ENCODE measurements at places on chromosomes 13 and 19.
A peak's percentile ranks its signal among the peaks of the same experiment; 100 is the strongest.

DNA sequence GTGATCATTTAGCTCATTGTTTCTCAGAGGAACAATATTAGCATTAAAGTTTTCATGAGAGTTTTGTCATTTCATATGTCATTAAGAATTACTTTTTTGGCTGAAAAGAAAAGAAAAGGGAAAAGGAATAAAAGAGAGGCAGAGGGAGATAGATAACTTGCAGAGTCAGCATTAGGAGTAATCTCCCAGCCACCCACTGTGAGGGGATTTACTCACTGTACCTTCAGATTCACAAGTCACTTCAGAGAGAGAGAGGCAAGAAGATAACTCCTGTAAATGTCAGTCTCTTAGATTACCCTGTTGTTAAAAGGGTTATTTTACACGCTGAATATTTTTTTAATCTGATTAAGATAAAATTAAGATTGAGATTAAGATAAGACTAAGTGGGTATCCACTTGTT, 125.2 kb downstream of the POU4F1 start:
- DNase-seq = no peak

GRCh38 chr19:41416194-41416674, 10.9 kb downstream of the B3GNT8 start:
- DNase-seq = no peak

- DNase-seq = no peak
Measured at GRCh38 chr19:39918183-39918651, 16.2 kb downstream of the FCGBP start.

GRCh38 chr13:112160558-112160957, 93.6 kb downstream of the SOX1 start:
- no peak for DNase-seq

GRCh38 chr13:97113231-97114001, 108.7 kb upstream of the MBNL2 start:
- DNase-seq = no peak

DNA sequence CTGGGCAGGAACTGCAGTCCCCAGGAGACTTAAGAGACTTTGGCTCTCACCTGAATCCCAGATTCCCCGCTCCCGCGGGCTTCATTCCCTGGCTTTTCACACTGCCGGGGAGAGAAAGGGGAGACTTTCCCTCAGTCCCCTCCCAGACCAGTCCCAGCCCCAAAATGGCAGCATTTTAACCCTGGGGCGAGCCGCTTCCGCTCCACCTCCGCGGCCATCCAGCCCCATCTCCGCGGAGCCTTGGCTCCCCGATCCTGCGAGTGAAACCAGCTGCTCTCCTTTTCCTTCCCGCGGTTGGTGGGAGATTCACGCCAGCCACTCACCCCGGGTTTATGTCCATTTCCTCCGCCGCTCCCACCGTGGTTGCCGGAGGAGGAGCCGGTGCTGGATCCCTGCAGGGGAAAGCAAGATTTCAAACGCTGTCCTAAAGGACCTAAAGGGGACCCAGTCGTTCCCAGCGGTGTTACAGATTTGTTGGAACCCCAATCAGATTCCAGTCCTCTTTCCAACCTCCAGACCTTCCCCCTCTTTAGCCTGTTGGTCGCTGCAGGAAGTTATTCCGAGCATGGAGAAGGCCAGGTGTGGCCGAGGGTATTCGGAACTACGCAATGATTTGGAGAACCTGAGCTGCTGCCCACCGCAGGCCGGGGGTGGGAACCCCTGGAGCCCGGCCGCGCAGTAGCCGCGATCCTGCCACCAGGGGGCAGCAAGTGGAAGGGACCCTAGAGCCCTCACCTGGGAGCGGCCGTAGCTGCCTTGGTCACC, 3.4 kb downstream of the DMKN start:
- peak; percentile 79 for DNase-seq

DNA sequence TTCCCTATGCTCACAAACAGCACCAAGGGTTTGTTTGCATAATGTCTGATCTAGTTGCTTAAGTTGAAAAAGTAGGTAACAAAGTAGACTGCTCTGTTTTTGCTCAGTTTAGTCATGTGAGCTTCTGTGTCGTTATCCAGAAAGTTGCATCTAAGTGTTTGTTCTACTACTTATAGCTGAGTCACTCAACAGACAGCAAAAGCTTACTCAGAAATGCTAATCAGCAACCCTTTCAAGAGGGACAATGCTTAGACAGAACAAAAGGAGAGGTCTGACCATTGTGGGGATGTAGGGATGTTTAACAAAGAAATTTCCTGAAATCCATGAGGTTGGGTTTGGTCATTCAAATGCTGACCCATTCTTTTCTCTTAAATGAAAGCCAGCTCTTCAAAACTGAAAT, 106.4 kb downstream of the ATP8A2 start:
- DNase-seq = no peak

DNA sequence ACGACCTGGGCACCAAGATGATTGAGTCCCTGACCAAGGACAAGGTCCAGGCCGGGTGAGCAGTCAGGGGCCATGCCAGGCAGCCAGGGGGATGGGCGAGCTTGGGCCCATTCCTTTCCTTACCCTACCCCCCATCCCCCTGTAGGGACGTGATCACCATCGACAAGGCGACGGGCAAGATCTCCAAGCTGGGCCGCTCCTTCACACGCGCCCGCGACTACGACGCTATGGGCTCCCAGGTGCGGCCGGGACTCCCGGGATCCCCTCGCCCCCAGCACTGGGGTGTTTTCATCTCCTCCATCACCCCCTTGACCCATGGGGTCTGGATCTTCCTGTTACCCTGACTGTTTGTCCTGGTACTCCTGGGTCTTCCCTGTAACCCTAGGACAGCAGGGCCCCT, 7.1 kb downstream of the LHB start:
- DNase-seq = no peak

DNA sequence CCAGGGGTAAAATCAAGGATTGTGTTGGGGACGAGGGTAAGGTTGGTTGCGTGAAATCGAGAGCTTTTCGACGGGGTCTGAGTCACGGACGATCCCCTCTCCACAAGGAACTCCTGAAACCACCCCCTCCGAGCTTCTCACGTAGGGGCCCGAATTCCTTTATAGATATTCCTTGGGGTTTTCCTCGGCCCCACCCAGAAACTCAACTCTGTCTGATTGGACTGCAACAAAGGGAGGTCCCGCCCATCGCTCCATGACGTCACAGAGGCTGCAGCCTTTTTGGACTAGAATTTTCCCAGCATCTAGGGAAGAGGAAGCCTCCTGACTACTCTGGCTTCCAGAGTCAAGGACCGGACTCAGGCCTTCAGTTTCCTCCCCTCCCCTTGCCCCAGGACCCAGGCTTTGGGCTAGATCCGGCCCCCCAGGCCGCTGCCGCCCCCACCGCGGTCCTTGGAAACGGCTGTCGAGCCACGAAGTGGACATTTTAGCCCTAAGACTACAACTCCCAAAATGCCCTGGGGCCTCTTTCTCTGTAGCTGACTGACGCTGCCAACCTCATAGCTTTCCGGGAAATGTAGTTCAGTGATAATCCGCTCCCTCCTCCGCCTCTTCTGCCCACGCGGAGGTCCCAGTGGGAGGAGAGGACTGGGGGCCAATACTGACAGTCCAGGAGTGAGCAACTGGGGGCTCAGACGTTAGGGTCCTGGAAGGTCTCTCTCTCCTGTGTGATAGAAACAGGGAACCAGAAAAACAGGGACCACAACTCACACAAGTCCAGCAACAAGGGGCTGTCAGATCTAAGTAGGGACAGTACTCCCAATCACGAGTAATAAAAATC, at the start of gene IZUMO1:
TSS of gene IZUMO1 (minus strand) at position 172 of the 838 bp plus-strand sequence. CDS start 1,050 bp downstream, outside the sequence.
- peak; percentile 46 for DNase-seq

GRCh38 chr19:19610376-19611202, 7.9 kb downstream of the PBX4 start:
- DNase-seq = no peak

- DNase-seq = no peak
Measured at GRCh38 chr19:38093154-38093553, 130.9 kb downstream of the DPF1 start.

DNA sequence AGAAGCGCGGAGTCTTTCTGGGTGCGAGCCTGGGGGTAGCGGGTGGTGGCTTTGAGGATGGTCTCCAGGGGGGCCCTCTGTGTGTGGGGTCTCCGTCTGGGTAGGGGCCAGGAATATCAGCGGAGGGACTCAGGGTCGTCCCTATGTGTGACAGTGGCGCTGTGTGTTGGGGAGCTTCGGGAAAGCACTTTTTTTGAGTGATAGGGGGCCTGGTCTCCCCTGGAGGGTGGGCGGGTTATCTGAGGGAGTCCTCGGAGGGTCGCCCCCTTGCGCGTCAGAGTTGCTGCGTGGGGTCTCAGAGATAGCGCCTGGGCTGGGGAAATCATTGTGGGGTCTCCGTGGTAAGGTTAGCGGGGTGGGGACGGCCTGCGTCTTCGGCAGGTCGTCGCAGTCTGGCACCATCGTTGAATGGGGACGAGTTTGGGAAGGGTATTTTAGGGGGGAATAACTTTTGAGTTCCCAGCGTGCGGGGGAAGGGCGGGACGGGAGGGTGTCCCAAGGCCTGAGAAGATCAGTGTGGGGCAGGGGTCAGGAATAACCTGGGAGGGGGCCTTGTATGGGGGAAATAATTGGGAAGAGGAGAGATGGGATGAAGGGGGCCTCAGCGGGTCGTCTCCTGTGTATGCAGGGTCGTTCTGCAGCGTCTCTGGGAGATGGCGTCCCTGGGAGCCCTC, 857 bp downstream of the IER2 start:
- DNase-seq = peak; percentile 38

- no peak for DNase-seq
Measured at GRCh38 chr13:20993211-20993610, 68.2 kb downstream of the LATS2 start.

- no peak for DNase-seq
Measured at GRCh38 chr13:50386541-50387050, 371.4 kb downstream of the KCNRG start.

DNA sequence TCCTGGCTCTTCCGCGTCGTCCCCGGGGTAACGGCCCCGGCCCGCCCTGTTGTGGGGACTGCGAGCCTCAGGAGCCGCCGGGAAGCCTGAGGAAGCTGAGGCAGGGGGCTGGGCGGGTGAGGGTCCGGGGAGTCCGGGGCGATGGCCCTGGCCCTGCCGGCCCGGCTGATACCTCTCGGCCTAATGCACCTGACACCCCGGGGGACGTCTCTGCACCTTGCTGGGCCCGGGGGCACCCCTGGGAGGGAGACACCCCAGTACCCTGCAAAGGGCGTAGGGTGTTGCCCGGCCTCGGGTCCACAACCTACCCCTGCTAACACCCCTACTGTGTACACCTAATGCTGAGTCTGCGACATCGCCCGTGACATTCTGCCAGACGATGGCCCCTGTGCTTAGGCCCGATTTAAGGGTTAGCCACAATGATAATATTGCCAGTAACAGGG, 410 bp downstream of the PIN1 start:
- DNase-seq = no peak

GRCh38 chr19:40139533-40140287, 49.0 kb upstream of the ZNF780A start:
- no peak for DNase-seq

DNA sequence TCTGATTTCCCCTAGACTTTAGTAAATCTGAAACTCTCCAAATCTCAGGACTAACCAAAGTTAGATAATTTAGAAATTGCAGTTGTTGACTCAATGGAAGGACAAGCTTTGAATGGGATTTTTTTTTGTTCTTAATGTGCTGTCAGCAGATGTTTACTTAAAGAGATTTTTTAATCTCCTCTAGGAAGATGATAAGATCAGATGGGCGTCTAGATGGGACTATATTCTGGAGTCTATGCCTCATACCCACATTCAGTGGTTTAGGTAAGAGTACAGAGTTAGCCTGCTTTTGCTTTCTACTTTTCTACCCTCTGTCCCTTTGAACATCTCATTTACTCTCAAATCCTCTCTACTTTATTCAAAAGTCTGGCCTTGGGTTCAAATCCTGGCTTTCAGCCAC, 39.3 kb downstream of the TM9SF2 start:
- no peak for DNase-seq

DNA sequence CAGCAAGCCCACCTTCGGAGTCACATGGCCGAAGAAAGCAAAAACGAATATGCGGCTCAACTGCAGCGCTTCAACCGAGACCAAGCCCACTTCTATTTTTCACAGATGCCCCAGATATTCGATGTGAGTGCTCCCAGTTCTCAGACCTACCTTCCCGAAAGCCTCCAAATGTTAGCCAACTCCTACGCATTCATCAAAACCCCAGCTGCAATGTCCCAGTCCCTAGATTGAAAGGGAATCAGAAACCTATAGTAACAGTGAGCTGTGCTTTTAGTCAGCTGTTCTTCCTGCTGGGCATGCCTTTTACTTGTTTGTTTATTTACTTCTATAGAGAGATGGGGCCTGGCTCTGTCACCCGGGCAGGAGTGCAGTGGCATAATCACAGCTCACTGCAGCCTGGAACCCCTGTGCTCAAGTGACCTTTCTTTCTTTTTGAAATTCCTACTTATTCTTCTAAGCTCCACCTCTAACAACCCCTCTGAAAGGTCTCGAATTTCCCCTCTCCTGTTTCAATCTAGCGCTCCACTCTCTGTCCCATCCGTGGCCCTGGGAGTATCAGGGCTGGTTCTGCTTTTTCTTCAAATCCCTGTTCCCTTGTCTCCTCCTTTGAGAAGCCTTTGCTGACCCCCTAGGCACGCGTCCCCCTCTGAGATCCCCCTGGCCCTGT, 4.4 kb downstream of the TRIP10 start:
- no peak for DNase-seq

DNA sequence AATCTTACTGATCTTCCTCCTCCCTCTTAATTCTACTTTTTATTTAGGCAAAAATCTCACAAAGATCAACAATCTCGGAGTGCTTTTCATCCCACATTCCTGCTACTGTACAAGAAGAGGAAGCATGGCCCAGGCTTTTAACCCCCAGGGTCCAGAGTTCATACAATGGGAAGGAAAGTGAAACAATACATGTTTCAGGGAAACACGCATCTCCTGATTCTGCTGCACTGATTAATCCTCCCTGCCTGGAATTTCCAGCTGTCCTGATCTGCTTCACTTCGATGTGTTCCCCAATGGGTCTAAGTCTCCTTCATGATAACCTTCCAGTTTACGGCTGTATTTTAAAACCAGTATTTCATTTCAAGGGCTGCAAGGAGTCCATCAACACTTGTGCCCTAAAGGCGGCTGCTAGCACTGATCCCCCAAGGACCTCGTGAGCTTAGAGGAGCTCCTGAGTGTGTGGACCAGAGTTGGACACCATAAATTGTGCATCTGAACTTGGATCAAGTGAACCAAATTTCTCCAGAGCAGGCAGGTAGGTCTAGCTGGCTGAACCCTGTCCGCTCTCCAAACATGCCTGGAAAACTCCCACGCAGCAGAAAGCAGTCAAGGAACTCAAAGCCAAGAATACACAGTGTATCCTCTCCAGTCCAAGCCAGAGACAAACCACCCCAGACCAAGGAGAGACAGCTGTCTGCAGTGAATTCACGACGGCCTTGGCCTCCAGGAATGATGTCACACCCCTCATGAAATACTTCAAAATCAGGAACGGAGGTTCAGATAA, 44.3 kb downstream of the COL4A1 start:
- DNase-seq = no peak
